ENCODE measurements at places on chromosomes 1 and 21. TPM values are rescaled to one million over a fixed set of nuclear protein-coding genes. Genes with fewer than 3 reads are reported as not detected.

DNA sequence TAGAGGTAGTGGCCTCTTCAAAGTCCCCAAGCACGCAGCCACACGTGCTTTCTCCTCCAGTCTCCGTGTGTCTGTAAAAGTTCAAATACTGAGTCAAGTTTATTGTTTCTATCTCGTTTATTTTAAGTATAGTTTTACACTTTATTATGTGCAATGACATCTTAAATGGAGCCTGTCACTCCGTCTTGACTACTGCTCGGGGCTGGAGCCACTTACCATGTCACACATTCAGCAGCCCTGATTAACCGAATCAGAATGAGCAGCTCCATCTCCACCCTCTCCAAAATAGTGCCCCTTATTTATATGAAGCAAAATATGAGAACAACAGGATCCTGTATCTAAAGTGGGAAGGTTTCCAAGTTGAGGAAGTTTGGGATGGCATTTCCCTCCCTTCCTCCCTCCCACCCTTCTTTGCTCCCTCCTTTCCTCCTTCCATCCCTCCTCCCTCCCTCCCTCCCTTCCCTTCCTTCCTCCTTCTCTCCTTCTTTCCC lies 201.0 kb downstream of the PBX1 start:
- no peak for DNase-seq

- no peak for DNase-seq
These were observed 39.9 kb upstream of the HMGN1 start for GRCh38 chr21:39388811-39389155.

DNA sequence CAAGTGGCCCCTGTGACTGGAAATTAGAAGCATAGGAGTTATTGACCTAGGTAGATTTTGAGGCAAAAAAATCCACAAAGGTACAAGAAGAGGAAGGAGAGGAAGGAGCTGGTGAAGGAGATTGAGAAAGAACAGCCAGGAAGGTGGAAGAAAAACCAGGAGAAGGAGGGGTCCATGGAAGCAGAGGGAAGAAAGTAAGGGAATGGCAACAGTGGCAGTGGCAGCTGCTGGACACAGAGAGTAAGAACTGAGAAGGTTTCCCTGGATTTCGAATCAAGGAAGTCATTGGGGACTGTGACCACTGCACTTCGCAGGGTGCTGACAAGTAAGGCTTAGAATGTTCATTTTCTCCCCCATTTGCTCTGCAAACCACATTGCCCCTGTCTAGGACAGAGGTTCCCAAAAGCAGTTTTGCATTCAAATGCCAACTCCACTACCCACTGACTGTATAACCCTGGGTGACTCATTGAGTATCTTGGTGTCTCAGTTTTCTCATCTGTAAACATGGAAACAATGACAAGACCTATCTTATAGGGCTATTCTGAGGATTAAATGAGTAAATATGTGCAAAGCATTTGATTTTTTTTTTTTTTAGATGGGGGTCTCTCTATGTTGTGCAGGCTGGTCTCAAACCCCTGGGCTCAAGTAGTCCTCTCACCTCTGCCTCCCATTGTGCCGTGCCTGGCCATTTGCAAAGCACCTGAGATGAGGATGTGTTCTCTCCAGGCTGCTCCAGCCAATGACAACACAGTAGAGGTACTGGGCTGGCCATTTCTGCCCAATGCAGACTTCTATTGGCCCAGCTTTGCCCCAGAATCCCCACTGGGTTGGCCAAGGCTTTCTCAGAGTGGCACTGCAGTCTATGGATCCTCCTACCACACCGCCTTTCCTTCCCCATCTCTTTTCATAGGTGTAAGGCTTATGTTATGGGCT lies 9.3 kb upstream of the CAPN2 start:
- DNase-seq, result no peak

- no peak for DNase-seq
These were observed 65.4 kb upstream of the LYST start for GRCh38 chr1:235932090-235932510.

DNA sequence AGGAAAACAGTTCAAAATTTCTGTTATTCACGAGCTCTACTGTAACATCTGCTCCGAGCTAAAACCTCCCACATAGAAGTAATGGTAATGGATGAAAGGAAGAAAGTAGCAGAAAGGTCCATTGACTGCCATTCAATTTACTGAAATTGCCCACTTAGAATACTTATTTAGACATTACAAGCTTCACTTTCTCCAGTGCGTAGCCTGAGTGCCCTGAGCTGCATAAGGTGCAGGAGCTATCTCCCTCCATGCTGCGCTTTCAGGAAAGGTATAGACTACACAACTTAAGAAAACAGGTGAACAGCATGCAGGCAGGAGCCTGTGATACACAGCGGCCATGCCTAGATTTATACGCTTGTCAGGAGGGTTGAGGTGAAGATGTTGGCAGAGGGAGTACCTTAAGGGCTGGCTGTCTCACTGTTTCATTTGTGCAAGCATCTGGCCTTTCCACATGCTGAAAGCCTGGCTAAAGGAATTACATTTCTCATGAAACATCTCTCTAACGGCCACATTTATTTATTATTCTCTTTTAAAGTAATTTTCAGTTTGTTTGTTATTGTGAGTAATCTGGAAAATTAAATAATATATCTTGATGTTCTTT lies 74.7 kb downstream of the RGS18 start:
- no peak for DNase-seq

DNA sequence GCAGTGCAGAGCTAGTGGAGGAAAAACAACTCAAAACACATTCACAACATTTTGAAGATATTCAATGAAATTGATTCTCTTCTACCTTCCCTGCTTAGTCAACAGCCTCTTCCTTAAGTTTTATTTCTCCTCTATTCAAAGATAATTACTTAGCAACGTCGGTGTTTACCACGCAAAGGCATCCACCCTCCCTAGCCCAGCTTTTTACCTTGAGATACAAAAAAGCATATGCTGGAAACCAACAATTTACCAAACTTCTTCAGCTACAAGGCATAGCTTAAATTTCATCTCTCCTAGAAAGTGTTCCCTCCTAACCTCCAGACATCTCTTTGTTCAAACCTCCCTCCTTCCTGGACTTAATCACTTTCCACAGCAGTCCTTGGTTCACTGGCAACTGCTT lies 102.8 kb upstream of the SOD1 start:
- DNase-seq, result no peak

DNA sequence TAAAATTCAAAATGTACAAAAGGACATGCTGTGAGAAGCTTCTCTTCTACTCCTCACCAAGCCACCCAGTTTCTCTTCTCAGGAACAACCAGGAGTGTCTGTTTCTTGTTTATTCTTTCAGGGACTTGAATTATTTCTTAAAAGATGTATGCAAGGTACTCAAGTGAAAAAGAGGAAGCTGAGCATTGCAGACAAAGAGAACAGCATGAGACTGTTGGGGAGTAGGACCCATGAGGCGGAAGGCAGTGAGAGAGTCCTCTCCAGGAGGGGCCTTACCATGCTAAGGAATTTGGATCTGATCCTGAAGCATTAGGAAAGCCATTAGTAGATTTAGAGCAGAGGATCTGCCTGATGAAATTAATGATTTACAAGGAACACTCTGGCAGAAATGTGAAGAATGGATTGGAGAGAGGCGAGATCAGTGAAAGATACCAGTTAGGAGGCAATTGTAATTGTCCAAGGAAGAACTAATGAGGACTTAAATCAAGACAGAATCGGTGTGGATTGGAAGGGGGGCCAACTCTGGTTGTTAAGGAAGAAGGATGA lies 14.7 kb upstream of the SSX2IP start:
- DNase-seq, result no peak

PRSS38 gene
- not detected for total RNA-seq

DNA sequence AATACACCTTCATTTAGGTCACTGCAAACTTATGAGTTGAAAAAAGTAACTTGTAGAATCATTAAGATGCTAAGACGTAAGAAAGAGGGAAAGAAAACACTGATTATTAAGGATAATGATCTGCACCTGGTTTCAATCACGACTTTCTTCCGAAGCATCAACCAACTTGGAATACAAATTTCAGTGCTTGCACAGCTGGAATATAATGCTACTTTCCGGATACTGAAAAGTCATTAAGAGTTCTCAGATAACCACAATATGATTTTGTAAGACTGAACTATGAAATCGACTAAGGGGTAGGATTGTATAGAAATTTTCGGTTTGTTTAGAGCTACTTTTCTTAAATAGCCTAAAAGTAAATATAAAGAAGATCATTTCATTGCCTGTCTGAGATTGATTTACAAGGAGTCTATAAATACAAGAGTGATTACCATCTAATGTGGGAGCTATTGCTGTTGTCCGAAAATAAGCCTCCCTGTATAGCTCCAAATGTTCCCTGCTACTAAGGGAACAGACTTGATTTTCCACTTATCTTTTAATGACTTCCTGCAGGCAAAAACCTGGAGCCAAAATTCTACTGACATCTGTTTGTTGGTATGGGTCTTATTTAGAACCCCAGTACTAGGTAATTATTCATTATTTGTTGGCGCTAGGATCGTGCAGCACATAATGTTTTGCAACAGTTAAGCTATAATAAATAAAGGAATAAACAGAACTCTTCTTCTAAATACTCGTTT lies 673.3 kb downstream of the KCNT2 start:
- no peak for DNase-seq

GRCh38 chr1:239237912-239238311 lies 148.5 kb upstream of the CHRM3 start:
- DNase-seq, result no peak

DNA sequence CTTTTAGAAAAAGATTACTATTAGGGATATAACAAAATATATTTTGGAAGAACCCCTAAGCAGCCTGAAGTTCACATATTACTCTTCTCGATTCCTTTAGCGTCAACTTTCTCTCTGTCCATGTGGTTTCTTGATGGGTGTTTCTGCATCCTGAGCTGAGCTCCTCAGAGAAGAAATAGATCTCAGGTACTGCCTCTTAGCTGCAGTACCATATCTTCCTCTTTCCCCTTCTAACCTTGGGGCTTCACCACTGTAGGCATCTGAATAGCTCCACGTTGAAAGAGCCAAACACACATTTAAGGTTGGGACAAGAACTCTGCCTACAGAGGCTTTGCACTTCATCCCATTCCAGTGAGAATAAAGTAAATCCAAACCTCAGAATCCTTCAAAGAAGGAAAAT lies 59.2 kb downstream of the SAMSN1 start:
- no peak for DNase-seq

SUSD4 gene
- not detected for total RNA-seq

- no peak for DNase-seq
These were observed 113.9 kb downstream of the CAPN8 start for GRCh38 chr1:223551610-223552009.

GABPA gene
- total RNA-seq, result 24.1 TPM

DNA sequence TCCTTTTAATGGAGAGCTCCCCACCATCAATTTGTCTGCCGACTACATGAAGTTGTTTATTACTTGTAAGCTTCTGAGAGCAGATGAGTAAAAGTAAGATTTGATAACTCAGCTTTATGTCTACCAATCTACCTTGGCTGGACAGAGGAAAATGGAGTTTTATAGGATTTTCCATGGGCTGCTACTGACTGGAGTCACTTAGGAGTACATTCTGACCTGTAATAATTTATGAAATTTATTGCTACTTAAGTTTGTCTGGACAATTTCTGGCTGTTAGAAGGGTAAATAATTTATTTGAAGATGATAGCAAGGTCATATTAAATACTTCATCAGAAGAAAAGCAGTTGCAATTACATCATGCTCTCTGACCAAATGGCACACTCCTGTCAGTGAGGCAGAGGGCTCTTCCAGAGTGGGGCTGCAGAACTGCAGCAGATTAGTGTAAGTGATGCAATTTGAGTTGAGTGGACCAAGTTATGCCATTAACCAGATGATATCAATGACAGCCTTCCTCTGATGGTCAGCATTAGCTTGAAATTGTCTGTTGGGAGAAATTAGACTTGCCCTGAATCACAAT lies 736.7 kb upstream of the PTBP2 start:
- no peak for DNase-seq

COL11A1 gene
- not detected for total RNA-seq

- no peak for DNase-seq
These were observed 62.1 kb downstream of the USP24 start for GRCh38 chr1:55153031-55153430.

- peak; percentile 49 for DNase-seq
These were observed 28.4 kb downstream of the TRIM11 start for GRCh38 chr1:228378090-228378872.

DNA sequence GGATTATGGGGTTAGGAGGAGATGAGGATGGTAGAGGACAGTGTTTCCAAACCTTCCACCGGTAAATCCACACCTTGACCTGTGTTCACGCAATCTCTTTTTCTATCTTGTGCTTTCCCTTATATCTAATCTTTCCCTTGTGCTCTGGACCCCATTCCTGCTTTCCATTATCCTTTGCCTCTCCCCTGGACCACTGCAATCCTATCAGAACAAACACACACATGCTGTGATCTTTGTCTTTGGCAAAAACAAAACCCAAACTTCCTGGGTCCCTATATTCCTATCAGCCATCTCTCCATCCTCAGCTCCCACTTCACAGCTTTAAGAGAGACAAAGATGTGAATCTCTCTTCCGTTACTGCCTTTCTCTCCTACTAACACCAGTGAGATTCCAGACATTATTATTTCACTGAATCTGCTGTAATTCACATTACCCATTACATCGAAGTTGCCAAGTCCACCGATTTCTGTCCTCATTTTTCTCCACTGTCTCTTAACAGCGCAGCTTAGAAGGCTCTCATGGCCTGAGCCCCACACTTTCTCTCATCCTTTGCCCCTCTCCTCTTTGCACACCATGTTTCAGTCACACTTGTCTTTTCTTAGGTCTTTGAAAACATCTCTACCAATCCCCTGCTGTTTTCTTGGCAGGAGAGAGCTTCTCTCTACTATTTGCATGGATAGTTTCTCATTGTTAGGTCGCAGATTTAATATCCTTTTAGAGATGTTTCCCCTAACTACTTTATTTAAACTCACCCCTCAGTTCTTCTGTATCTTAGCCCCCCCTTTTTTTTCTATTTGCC lies 230.0 kb upstream of the B3GALT2 start:
- no peak for DNase-seq

GRCh38 chr21:23541571-23541970 lies 2065.7 kb downstream of the MRPL39 start:
- no peak for DNase-seq

GRCh38 chr1:111475701-111476100 lies 1.9 kb downstream of the C1orf162 start:
- no peak for DNase-seq

- DNase-seq, result no peak
These were observed 10.8 kb downstream of the SLC6A9 start for GRCh38 chr1:44020464-44020863.

CDC73 gene
- total RNA-seq, result 42.8 TPM

CHIA gene
- not detected for total RNA-seq

GRCh38 chr1:170267317-170267716 lies 121.6 kb downstream of the NTMT2 start:
- DNase-seq, result no peak

Data from NCI-H460 (cell line).